Pericardium fibroblast (primary cell): ENCODE measurements at places on chromosomes 3 and 15. TPM values are rescaled to one million over a fixed set of nuclear protein-coding genes. Genes with fewer than 3 reads are reported as not detected.

The AGBL1 gene
- not detected in 2 replicates for total RNA-seq

The KAT2B gene
- 5.4 and 8.2 TPM in 2 replicates for total RNA-seq

The STRIT1 gene
- total RNA-seq, result not detected in 2 replicates

The PPIB gene
- total RNA-seq, result 535 and 996 TPM in 2 replicates

The LIPC gene
- total RNA-seq, result 0.43 and 0.47 TPM in 2 replicates

The BLOC1S6 gene
- 34.3 and 35.8 TPM in 2 replicates for total RNA-seq

The NXPE3 gene
- 12.8 and 14.0 TPM in 2 replicates for total RNA-seq

The HEG1 gene
- total RNA-seq, result 173 and 199 TPM in 2 replicates

The GRIP2 gene
- 0.17 TPM in 1 of 2 replicates, not detected in the other for total RNA-seq

The BCHE gene
- 28.5 and 54.6 TPM in 2 replicates for total RNA-seq

The MUC13 gene
- not detected in 2 replicates for total RNA-seq

The ACKR4 gene
- 0.23 TPM in 1 of 2 replicates, not detected in the other for total RNA-seq

The EBLN2 gene
- total RNA-seq, result 1.3 and 2.3 TPM in 2 replicates

The CHRNA7 gene
- not detected in 2 replicates for total RNA-seq

The CDAN1 gene
- total RNA-seq, result 10.7 and 11.5 TPM in 2 replicates

The SLC26A6 gene
- total RNA-seq, result 18.0 and 29.3 TPM in 2 replicates

The BCL2A1 gene
- total RNA-seq, result 0.12 TPM in 1 of 2 replicates, not detected in the other

The TICRR gene
- 0.34 and 0.93 TPM in 2 replicates for total RNA-seq

The CCR9 gene
- total RNA-seq, result not detected in 2 replicates

The FRG2C gene
- not detected in 2 replicates for total RNA-seq

The TRAK1 gene
- total RNA-seq, result 15.7 and 27.9 TPM in 2 replicates

The TRAT1 gene
- total RNA-seq, result not detected in 2 replicates

The SLC51B gene
- not detected in 2 replicates for total RNA-seq

The PLCB2 gene
- total RNA-seq, result 0.09 and 0.23 TPM in 2 replicates

The ZPLD1 gene
- not detected in 2 replicates for total RNA-seq

The TMCO5A gene
- not detected in 2 replicates for total RNA-seq

The MINAR1 gene
- 0.70 and 0.94 TPM in 2 replicates for total RNA-seq
